ENCODE measurements at places on chromosomes 2 and 18. TPM values are rescaled to one million over a fixed set of nuclear protein-coding genes. Genes with fewer than 3 reads are reported as not detected.

The GRHL1 gene
- 0.95 TPM for total RNA-seq

The SERPINB11 gene
- not detected for total RNA-seq

The C18orf54 gene
- 1.9 TPM for total RNA-seq

The SLC39A6 gene
- 17.6 TPM for total RNA-seq

The PTPRN gene
- not detected for total RNA-seq

The UGT1A4 gene
- not detected for total RNA-seq

GRCh38 chr18:35580701-35581539, 620 bp upstream of the GALNT1 start:
- H3K27me3 ChIP-seq = no peaks in the 10 kb centered on the region
- peaks cover 8% of the 10 kb centered on the region for H3K36me3 ChIP-seq
- H3K4me1 ChIP-seq = peaks cover 42% of the 10 kb centered on the region
- H3K4me3 ChIP-seq = peak overlapping the region; percentile 79
- peak overlapping the region; percentile 83 for H3K27ac ChIP-seq

DNA sequence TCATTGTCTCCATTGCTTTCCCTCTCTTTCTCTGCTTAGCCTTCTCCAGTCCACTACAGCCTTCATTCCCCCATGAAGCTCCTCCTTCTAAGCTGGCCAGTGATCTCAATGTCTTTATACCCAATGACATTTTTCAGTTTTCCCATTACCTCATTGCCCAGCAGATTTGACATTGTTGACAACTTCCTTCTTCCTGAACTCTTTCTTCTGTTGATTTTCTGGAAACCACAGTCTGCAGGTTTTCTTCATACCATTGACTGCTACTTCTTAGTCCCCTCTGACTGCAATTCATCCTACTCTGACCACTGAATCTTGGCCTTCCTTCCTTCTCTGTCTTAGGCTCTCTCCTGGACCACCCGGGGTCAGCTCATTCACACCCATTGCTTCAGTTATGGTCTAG, 22.9 kb upstream of the SPP2 start:
- no peak overlapping the region for H3K27ac ChIP-seq
- DNase-seq = no peak
- H3K4me3 ChIP-seq = no peak overlapping the region
- H3K27me3 ChIP-seq = peaks cover 36% of the 10 kb centered on the region
- H3K4me1 ChIP-seq = peaks cover 18% of the 10 kb centered on the region

DNA sequence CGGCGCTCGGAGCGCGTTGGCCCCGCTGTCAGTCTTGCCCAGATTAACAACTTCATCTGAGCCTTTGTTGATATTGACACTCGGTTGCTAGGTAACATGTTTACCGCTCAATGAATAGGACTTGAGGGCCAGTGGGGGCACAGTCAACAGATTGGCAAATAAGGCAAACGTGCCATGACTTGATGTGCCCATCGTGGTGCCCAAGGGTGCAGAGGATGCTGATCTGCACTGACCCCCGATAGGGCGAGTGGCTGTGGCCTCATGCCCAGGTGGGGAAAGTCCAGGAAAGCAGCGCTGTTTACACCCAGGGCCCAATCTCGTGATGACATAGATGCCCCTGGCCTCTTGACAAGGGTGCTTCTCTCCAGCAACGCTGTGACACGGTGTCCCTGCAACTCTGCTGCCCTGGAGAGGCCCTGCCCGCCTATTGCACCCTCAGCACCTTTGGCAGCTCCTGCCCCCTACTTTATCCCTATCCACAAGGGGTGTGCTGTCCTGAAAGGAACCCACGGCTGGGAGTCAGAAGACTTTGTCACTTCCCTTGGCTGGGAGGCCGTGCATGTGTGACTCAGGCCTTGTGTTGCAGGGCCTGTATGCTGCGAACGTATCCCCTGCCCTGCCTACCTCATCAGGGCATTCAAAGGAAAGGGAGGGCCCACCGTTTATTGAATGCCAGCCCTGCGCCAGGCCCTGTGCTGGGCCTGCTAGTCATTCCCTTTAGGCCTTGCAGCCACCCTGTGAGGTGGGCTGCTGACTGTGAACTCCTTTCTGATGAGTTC, 158.0 kb downstream of the INHBB start:
- H3K4me1 ChIP-seq = no peaks in the 10 kb centered on the region
- DNase-seq = no peak
- no peaks in the 10 kb centered on the region for H3K36me3 ChIP-seq
- H3K27me3 ChIP-seq = peaks cover 3% of the 10 kb centered on the region
- no peak overlapping the region for H3K4me3 ChIP-seq

GRCh38 chr2:8438996-8439395, 242.9 kb upstream of the ID2 start:
- peaks cover 31% of the 10 kb centered on the region for H3K4me1 ChIP-seq
- no peaks in the 10 kb centered on the region for H3K36me3 ChIP-seq
- no peak for DNase-seq

DNA sequence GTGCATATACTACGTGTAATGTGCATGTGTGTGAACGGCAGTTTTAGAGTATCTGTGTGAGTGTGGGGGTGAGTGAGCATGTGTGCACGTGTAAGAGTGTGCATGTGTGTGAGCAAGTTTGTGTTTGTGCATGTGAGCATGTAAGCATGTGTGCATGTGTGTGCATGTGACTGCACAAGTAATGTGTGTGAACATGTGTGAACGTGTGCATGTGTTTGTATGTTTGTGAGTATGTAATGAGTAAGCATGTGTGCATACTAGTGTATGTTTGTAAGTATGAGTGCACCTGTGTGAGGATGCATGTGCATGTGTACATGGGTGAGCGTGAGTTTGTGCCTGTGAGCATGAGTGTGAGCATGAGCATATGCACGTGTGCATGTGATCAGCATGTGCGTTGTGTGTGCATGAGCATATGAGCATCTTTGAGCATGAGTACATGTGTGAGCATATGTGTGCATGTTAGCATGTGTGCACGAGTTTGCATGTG, 90.7 kb downstream of the ZNF516 start:
- no peak overlapping the region for H3K4me3 ChIP-seq
- no peaks in the 10 kb centered on the region for H3K27me3 ChIP-seq
- no peak for DNase-seq
- no peaks in the 10 kb centered on the region for H3K4me1 ChIP-seq

DNA sequence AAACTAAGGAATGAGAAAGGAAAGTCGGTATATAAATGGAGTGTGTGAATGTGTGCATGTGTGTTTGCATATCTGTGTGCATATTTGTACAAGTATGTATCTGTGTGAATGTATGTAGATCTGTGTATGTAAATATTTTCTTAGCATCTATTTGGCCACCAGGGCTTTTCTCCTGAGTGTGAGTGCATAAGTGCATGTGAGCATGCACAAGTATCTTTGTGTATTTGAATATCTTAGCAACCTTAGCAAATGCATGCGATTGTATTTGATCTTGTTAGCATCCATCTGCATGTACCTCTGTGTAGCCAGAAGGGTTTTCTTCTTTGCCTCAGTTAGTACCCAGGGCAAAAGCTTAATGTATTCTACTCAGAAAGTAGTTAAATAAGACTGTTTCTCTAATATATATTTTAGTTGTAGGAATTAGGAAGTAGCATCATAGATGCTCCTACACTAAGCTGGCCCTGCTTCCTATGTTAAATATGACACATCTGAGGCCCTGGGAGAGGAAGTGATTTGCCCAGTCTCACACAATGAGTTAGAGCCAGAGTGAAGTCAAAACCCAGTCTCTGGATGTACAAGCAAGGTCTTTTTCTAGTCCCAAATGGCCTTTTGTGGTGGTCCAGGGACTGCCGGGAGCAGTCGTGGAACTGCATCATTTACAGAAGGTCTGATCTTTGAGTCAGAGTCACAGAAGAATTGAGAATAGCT, 9.2 kb downstream of the FKBP1B start:
- H3K4me3 ChIP-seq = no peak overlapping the region
- H3K36me3 ChIP-seq = no peaks in the 10 kb centered on the region
- H3K4me1 ChIP-seq = no peaks in the 10 kb centered on the region
- H3K27ac ChIP-seq = no peak overlapping the region
- H3K27me3 ChIP-seq = no peaks in the 10 kb centered on the region
- DNase-seq = no peak

- H3K36me3 ChIP-seq = no peaks in the 10 kb centered on the region
- no peak overlapping the region for H3K27ac ChIP-seq
- no peak overlapping the region for H3K4me3 ChIP-seq
- peaks cover 2% of the 10 kb centered on the region for H3K27me3 ChIP-seq
- no peak for DNase-seq
Observed at GRCh38 chr2:43057026-43057741, 169.2 kb downstream of the ZFP36L2 start.

DNA sequence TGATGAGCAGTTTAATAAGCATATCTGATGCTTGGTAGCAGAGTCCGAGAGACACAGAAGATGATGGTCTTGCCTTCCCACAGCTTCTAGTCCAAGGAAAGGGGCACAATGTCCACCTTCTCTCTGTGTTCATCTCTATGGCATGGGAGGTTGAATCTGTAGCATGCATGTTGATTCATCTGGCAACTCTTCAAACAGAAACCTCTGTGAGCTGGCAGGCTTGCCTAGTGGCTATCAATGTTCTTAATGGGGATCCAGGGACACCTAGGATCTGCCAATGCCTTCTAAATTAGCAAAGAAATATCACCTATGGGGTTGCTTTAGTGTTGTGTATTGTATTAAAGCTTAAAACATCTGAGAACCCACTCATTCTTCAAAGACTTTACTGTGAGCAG, 170.8 kb downstream of the INO80D start:
- H3K4me3 ChIP-seq = no peak overlapping the region
- no peak for DNase-seq
- no peaks in the 10 kb centered on the region for H3K4me1 ChIP-seq
- H3K36me3 ChIP-seq = no peaks in the 10 kb centered on the region
- peaks cover 3% of the 10 kb centered on the region for H3K27me3 ChIP-seq

DNA sequence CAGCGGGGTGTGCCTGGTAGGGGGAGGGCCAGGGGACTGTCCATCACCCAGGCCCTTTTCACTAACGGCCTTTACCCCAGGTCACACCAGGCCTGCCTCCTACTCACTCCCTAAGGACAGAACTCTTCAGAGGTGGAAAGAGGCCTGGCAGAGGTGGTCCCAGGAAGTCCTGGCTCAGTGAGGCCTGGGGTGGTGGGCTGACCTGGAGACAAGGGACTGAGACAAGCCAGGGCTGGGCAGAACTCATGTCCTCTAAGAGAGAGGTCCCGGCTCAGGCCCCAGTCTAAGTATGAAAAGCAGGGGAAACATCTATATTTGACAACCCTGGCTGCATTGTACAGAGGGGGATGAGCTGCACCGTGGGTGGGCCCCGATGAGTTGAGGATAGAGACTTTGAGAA, 65.9 kb upstream of the TEX51 start:
- H3K27ac ChIP-seq = no peak overlapping the region
- H3K4me1 ChIP-seq = no peaks in the 10 kb centered on the region
- peaks cover 2% of the 10 kb centered on the region for H3K27me3 ChIP-seq
- no peak overlapping the region for H3K4me3 ChIP-seq
- no peak for DNase-seq

GRCh38 chr2:189347540-189347939, 93.7 kb upstream of the WDR75 start:
- H3K36me3 ChIP-seq = no peaks in the 10 kb centered on the region
- no peaks in the 10 kb centered on the region for H3K27me3 ChIP-seq
- H3K27ac ChIP-seq = no peak overlapping the region
- H3K4me1 ChIP-seq = no peaks in the 10 kb centered on the region

GRCh38 chr2:50672282-50672681, 359.6 kb downstream of the NRXN1 start:
- H3K4me3 ChIP-seq = no peak overlapping the region
- no peak overlapping the region for H3K27ac ChIP-seq
- H3K27me3 ChIP-seq = no peaks in the 10 kb centered on the region
- no peak for DNase-seq
- no peaks in the 10 kb centered on the region for H3K36me3 ChIP-seq
- no peaks in the 10 kb centered on the region for H3K4me1 ChIP-seq

DNA sequence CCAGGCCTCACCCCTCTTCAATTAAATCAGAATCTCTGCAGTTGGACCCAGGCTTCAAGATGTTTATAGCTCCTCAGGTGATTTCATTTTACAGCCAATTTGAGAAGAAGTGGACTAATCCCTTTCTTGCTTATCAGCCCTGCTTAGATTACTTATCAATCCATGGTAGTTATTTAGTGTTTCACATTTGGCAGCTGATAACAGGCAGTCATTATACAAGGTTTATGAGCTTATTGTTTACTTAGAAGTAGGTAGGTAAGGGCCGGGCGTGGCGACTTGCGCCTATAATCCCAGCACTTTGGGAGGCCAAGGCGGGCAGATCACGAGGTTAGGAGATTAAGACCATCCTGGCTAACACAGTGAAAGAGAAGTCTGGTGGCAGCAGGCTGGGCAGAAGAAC, 237.5 kb downstream of the CTNNA2 start:
- H3K36me3 ChIP-seq = no peaks in the 10 kb centered on the region
- no peaks in the 10 kb centered on the region for H3K27me3 ChIP-seq
- H3K4me1 ChIP-seq = no peaks in the 10 kb centered on the region
- no peak for DNase-seq

DNA sequence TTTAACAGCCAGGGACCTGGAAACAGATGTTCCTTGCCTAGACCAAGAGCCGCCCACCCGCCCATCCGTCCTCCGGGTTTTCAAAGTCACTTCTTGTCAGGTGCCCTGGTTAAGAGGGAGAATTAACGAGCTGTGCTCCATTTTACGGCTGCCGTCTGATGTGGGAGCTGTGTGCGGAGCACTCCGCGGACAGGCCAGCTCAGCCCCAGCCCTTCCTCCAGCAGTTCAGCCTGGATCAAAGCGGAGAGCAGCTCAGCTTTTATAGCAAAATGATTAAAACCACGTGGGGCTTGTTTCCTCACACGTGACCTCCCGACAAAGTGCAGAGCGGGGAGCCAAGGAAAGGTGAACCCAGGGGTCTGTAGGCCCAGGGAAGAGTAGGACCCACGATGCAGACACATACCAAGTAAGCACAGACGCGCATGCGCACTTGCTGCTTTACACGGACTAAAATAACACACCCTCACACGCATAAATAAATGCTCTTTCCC, 46.1 kb upstream of the PKDCC start:
- DNase-seq = no peak
- H3K27ac ChIP-seq = no peak overlapping the region
- no peaks in the 10 kb centered on the region for H3K4me1 ChIP-seq
- no peaks in the 10 kb centered on the region for H3K36me3 ChIP-seq
- no peak overlapping the region for H3K4me3 ChIP-seq
- H3K27me3 ChIP-seq = peaks cover 11% of the 10 kb centered on the region

DNA sequence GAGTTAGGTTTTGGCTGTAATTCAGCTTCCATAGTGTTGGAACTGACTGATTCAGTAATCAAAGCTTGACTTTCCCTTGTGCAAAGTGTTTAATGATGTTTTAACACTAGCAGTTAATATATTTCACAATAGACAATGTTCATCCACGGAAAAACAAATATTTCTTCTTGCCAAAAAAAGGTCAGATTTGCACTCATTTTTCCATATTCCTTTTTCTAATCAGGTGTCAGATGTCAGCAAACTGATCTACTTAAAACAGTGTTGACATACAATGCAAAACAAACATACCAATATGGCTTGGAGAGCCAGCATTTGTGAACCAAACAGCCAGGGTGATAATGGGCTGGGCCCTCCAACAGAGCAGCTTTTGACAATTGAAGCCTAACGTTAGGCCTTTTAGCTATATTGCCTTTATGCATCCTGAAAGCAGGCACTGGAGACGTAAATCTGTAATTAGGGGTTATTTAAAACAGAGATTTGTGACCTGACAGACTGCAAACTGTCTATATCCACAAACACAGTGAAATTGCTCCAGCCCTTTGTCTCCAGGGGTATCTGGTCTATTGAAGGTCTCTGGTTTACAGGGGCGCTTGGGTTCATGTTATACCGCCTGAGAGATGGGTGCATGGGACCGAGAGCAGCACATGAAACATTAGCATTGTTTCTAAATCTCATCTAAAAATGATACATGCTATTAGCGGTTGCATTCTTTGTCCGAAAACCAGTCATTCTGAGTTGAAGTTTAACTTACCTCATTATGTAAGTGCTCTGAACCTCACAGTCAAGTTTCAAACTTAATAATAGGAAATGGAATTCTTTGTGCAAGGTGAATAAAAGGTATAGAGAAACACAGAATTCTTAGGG, 7.1 kb upstream of the CDCA7 start:
- peaks cover under 1% of the 10 kb centered on the region for H3K27me3 ChIP-seq
- H3K27ac ChIP-seq = no peak overlapping the region
- no peaks in the 10 kb centered on the region for H3K4me1 ChIP-seq
- no peak overlapping the region for H3K4me3 ChIP-seq
- H3K36me3 ChIP-seq = no peaks in the 10 kb centered on the region
- no peak for DNase-seq

Data from activated B cell treated with CpG ODN at 0.5 μM for 24 hours (primary cell).